ENCODE measurements at places on chromosomes 4 and X.

DNA sequence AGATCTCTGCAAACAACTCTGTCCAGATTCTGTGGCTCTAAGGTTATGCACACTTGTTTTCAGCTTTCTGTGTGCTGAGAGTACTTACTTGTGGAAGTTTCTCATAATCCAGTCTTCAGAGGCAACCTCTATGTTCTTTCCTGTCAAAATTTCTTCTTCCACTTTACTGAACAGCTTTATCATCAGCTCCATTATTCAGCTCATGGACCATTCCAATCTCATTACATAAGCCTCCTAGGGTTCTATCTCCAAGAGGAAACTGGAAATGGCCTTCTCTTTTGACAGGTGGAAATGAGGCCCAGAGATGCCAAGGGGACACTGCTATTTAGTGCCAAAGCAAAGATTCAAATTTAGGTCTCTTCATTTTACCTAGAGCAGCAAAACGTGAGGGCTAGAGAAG lies 61.3 kb downstream of the CHRDL1 start:
- no peak for DNase-seq

GRCh38 chr4:4875147-4875546 lies 15.7 kb downstream of the MSX1 start:
- DNase-seq, result no peak

GRCh38 chr4:5383191-5383980 lies 325.0 kb downstream of the EVC2 start:
- DNase-seq, result no peak

DNA sequence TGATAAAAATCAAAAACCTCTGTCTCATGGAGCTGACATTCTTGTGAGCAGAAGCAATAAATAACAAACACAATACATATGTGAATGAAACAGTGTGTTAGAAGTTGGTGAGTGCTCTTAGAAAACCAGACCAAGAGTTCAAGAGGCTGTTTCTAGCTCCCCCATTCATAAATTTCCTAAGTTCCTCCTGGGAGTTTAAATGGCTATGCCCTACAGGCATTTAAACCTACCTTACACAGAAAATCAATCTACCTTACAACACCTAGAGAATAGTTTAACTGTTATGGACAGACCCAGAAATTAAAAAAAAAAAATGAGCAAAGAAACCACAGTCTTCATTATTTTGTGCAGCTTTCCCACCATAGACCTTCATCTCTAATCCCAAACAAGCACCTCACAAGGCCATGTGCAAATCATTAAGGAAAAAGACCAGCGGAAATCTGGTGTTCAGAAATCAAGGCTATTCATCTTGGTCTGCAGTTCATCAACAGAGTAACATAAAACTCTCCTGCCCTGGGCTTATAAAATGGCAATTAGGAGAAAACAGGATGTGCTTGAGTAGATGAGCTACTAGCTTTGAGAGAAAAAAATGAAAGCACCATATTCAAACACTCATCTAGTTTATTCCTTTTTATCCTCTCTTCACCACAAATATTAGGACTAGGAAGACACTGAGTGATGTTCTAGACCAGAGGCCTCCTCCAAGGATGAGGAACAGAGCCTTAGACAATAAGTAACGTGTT lies 147.2 kb downstream of the SHROOM3 start:
- no peak for DNase-seq

GRCh38 chr4:85747882-85748491 lies 273.0 kb downstream of the ARHGAP24 start:
- peak; percentile 13 for DNase-seq

- DNase-seq, result no peak
Observed at GRCh38 chrX:41711021-41711667, 12.8 kb upstream of the GPR82 start.

GRCh38 chrX:7294483-7294882 lies 146.5 kb upstream of the PUDP start:
- DNase-seq, result no peak

GRCh38 chrX:11180571-11180970 lies 69.4 kb downstream of the HCCS start:
- DNase-seq, result no peak

All from NCI-H187 (cell line).